ENCODE measurements at places on chromosomes 3 and 15. TPM values are rescaled to one million over a fixed set of nuclear protein-coding genes. Genes with fewer than 3 reads are reported as not detected.

DNA sequence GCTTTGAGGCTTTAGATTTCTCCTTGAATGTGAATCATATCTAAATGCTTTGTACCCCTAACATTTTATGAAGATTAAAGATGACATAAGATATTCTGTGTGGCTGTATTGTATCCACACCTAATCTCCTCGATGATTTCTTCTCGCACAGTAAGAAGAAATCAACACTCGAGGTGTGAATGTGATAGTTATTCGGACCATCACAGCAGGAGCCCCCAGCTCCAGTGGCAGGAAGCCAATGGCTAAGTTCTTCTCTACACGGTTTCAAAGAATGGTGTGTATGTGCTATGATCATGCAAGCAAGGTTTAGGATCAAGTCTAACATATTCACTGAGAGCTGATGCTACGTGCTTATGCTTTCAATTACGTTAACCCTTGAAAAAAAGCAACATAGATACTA, 271.0 kb downstream of the SUCLG2 start:
- DNase-seq, result no peak

DNA sequence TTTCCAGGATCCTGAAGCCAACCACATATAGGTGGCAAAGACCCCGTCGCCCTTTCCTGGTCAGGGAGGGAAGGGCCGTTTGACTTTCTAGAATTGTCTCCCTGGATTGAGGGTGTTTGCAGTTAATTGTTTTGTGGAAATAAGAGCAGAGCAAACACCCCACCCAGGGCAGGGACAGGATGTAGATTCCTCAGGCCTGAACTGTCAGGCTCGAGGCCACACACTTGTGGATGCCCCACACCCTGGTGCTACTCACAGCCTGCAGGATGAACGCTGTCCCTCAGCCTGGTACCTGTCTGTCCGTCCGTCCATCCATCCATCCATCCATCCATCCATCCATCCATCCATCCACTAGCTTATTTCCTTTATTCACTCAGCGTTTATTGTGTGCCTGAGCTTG, 29.9 kb upstream of the FLNB start:
- DNase-seq, result no peak

DNA sequence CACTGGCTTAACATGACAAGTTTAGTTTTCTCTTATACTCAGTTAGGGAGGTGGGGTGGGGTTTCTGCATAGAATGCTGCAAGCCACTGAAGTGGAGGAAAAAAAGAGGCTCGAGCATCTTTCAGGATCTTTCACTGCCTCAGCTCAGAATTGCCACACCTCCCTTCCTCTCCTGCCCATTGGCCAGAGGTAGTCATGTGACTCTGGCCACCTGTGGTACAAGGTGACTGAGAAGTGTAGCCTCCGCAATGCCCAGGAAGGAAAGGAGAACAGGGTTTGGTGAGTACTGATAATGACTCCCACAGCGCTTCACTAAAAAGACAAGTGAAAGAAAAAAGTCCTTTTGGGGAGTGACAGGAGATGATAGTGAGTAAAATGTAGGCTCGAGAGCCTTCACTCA, 124.3 kb upstream of the TRIM42 start:
- DNase-seq, result no peak

DNA sequence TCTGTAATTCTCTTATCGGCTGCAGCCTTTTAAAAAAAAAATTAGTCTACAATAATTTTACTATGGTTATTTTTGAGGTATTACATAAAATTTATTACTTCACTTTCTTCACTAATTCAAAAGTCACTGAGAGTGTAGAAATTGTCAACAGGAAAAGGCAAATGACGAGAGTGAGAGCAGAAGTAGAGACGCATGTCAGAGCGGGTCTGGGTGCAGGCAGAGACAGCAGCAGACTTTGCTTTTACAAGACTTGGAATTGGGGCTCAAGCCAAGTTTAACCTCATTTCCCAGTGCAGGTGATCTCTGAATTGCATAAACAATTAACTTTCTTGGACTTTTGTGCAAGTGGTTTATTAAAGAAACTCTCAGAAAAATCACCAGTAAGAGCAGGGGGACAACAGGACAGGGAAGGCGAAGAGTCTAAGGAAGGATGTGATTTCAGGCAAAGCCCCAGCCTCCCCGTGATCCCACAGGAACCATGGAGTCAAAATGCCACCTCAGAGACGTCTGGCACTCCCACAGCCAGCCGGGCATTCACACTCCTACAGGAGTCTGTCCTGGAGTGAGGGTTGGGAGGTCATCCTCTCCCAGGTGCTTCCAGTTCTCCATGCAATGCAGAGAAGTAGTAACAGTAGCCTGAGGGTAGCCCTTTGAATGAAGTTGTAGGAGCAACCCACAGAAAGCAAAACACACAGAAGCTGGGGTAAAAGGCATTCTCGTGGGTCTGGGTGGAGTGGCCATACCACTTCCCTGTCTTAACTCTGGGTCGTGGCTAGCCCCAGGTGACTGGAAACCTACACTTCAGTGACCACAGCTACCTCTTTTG, 274.0 kb upstream of the TGFBR2 start:
- DNase-seq, result no peak

GRCh38 chr15:70072479-70072878, 25.2 kb downstream of the TLE3 start:
- no peak for DNase-seq

- DNase-seq, result no peak
These were observed 42.3 kb downstream of the TM4SF18 start for GRCh38 chr3:149291178-149291577.

DNA sequence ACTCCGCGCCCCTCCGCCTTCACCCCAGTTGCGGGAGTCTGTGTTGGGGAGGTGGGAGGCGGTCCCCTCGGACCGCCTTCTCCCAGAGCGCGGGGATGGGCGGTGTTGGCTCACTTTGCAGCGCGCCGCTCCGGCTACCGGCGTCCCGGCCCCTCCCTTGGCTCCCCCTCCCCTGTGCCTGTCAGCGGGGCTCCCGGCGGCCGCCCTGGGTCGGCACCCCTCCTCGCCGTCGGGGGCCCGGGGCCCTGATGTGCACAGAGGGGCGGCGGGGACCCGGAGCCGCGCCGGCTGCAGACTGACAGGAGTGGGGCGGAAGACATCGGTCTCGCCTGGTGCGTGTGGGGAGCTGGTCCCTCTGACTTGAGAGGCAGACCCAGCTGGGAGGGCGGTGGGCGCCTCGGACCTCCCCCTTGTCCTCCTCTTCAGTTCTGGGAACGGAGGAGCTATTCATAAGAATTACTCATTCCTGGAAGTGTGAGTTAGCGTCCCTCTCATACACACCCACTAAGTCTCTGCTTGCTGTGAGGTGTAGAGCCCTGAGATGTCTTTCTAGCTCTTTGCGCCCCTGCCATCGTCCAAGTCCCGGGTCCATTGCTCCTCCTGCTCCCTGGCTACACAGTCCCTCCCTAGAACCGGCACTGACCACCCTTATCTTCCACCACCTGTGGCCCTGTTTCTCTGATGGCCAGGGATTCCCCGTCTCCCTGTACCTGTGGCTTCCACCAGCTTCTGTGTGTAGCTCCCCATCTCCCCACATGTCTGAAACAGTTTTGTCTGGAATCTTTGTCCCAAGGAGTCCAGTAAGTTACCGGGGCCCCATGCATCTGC, 42.3 kb upstream of the ROPN1 start:
- no peak for DNase-seq

The BNC1 gene
- not detected for total RNA-seq

The CCR3 gene
- not detected for total RNA-seq

The ZBTB20 gene
- total RNA-seq, result 4.8 TPM

The ALDH1L1 gene
- total RNA-seq, result 0.46 TPM

The ZIC1 gene
- not detected for total RNA-seq
